GM23248 (cell line): ENCODE measurements at places on chromosomes 16 and 17. TPM values are rescaled to one million over a fixed set of nuclear protein-coding genes. Genes with fewer than 3 reads are reported as not detected.
A peak's percentile ranks its signal among the peaks of the same experiment; 100 is the strongest.

NPIPA2 gene
- 0.32 and 0.51 TPM in 2 replicates for total RNA-seq

DNA sequence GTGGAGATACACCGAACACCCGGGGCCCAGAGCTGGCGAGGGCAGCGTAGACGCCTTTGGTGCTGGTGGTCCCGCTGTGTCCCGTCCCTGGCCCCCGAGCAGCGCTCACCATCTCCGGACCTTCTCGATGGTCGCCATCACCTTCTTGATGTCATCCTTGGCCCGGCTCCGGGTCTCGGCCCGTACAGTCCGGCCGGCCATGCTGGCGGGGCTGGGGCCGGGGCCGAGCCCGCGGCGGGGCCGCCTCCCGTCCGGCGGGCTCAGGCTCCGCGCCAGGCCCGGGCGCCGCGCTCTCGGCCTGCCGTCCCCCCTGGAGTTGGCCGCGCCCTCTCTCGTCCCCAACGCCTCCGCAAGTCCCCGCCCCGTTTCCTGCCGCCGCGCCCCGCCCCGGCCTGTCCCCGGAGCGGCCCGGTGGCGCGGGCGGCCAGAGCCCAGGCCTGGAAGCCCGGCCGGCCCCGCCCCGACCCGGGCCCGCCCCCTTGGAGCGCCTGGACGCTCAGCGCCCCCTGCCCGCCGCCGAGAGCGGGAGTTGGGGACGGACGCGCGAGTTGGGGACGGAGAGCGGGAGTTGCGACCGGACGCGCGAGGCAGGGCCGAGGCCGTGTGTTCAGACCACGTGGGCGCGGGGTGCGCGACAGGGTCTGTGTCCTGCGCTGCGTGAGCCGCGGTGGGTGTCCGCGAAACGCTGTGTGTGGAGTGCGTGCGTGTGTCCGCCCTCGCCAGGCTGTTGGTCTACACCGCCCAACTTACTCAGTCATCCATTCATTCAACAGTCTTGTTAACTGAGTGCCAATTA lies at the start of gene BCL7C:
Gene BCL7C, minus strand, starts transcription at position 334 of the 796 bp plus-strand sequence. Its CDS starts 133 bp downstream, at position 201.
- DNase-seq = peak; percentile 91

CISD3 gene
- total RNA-seq = 6.1 and 7.2 TPM in 2 replicates

DNAI2 gene
- not detected in 2 replicates for total RNA-seq

DNA sequence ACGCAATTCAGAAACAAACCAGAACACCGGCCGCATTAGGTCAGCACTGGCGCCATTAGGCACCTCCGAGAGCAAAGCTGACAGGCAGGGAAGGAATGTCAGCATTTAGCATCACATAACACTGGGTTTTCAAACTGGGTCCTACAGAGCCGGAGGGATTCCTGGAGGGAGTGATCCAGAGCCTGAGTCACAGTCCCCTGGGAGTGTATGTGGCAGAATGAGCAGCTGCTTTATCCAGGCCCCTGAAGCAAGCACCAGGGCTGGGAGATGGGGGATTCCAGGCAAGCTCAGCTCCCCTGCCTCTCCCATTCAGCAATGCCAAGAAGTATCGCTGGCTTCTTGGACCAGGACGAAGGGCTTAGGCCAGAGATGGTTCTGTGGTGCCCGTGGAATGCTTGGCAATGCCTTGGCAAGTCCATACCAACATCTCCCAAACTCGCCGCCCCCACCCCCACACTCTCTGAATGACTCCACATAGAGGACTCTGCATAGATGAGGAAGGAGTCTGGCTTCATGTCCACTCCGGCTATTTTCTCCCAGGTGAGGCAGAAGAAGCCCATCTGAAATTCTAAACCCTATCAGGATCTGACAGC lies 20.4 kb downstream of the GAS7 start:
- DNase-seq = peak; percentile 96

DNA sequence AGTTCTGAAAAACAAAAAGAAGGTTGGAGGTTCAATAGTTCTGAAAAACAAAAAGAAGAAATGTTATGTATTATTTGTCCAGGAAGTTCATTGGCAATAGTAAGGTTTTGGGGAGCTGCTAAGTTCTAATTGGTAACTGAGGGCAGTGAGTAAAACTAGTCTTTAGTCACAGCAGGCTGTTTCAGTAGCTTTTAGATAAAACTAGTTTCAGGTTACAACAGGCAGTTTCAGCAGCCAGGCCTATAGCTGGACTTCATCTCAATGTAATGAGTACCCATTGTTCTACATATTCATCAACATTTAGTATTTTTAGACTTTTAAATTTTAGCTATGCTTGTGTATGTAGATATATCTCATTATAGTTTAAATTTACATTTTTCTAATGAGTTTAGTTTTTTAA lies 639.3 kb downstream of the TOX3 start:
- DNase-seq = no peak

GRCh38 chr16:54927125-54928015 lies 3.3 kb upstream of the IRX5 start:
- no peak for DNase-seq

DNA sequence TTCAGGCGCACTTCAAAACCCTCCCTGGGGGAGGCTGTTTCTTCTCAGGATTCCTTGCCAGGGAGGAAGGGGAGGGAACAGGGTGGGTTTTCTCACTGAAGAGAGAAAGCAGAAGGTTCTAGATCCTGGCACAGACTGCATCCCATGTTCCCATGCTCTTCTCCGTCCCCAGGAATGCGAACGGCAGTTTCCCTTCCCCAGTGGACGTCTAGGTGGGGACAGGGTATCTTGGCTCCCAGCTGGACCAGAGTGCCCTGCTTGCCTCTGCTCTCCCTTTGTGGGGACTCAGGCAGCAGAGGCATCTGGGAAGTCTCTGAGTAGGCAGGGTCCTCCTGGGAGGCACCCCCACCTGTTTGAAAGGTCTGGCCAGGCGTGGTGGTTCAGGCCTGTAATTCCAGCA lies 3.0 kb upstream of the TCF25 start:
- no peak for DNase-seq
